ENCODE measurements at places on chromosomes 11 and 22.

DNA sequence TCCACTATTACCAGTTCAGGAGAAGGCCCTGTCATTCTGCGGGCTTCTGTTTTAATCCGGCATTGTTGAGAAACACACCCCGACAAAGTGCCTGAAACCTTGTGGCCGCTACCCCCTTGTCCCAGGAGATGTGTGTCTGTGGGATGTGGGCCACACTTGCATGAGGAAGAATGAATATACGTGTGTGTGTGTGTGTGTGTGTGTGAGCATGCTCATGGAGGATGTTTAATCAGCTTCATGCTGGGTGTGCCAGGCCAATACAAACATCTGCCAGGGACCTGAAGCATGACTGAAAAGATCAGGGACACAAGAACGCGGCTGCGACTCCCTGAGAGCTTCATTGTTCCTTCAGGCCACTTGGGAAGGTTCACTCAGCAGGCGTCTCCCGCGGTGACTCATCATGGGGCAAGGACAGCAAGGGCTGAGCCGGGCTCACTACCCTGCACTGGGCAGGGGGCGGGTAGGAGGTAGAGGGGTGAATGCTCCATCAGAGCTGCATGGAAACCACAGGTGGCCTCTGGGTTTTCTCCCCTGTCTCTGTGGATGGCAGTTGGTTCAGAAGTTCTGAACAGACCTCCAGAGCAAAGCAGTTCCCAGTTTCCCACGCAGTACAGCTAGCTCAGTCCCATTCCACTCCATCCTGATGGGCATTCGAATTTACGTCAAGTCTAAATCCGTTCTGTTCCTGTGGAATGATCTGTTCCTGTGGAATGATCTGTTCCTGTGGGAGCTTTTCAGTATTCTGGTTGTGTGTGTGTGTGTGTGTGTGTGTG, 7.0 kb upstream of the MALAT1 start:
- no peak for DNase-seq

GRCh38 chr11:88059326-88059725, 115.9 kb downstream of the RAB38 start:
- DNase-seq = no peak

GRCh38 chr11:65439331-65440181, 17.0 kb downstream of the NEAT1 start:
- no peak for DNase-seq

GRCh38 chr11:7574491-7575130, 60.8 kb downstream of the PPFIBP2 start:
- DNase-seq = no peak

DNA sequence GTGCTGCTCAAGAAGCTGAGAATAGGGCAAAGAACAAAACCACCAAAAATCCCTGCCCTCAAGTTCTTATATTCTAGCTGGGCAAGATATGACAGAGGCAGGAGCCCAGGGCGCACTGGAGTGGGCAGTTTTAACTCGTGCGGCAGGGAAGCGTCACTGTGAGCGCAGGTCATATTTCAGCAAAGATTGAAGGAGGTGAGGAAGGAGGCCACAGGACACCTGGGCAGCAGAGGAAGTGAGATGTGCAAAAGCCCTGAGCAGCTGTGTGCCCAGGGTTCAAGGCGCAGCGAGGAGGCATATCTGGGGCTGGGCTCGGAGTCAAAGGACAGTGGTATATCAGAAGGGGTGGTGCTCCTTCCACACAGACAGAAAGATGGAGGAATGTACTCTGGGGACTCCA, 13.5 kb downstream of the KCNC1 start:
- DNase-seq = no peak

DNA sequence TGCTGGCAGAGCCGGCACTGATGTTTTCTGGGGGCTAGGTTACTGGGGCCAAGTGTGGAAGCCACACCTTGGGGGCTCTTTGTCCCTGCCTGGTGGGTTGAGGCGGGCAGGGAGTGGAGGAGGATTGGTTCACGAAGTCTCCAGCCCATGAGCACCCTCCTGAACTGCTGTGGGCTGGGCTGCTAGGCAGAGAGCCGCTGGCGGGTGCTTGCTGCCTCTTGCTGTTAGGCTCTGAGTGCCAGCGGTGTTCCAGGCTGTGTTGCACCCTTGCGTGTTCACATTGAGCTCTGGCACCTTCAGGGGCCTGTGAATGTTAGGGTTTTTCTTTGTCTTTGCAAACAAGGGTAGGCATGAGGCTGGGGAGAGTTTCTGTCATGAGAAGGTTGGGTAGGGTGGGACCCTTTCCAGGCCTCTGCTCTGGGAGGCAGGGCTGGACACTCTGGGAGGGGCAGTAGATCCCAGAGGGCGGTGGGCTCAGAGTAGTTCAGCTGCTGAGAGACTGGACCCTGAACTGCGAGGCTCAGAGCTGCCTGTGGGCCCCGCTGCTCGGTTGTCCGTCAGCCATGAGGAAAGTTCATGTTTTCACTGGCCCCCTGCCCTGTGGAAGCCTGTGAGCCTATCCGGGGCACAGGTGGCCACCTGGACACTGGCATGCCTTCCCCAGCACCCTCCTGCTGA, 24.0 kb upstream of the TMEM191C start:
- DNase-seq = no peak

GRCh38 chr11:17897495-17897894, 115.4 kb downstream of the SERGEF start:
- no peak for DNase-seq

DNA sequence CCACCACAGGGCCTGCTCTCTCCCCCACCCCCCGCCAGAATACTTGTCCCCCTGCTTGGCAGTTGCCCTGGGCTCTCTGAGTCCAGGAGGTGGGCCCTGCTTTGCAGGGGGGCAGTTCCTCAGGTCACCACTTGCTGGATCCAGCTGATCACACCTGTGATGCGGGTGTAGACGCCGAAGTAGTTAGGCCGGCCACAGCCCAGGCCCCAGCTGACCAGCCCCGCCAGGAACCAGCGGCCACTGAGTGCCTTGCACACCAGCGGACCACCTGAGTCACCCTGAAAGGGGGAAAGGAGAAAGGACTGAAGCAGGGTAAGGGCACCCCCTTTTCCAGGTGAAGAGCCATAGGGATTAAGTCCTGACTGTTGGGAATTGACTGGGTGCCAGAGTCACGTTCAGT, 14.4 kb downstream of the KCTD17 start:
- no peak for DNase-seq

- DNase-seq = no peak
Observed at GRCh38 chr11:94091091-94091490, 37.5 kb upstream of the PANX1 start.

DNA sequence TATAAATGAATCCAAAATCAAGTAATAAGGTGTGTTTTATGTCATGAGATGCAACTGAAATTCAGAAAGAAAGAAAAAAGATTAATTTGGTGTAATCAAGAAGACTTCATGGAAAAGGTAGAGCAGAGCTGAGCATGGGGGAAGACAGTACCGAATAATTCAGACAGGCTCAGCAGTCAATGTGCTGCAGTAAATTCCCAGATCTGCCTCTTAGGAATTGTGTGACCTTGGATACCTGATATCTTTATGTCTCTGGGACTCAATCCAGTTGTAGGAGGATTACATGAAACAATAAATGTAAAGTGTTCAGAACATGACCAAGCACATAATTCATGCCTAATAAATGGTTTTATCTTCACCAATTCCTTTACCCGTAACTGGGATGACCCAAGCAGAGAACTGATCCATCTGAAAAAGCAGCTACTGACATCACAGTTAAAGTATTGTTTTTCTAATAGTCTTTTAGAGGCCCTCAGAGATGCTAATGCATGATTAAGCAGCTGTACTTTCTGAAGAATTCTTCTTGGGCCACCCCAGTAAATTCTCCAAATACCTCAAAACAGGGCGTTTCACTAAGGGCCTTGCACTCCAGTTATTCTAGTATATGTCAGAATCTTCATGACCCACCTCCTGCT, 7.8 kb downstream of the MS4A12 start:
- DNase-seq = no peak

- no peak for DNase-seq
Observed at GRCh38 chr22:44116755-44117684, 63.7 kb upstream of the PARVG start.

DNA sequence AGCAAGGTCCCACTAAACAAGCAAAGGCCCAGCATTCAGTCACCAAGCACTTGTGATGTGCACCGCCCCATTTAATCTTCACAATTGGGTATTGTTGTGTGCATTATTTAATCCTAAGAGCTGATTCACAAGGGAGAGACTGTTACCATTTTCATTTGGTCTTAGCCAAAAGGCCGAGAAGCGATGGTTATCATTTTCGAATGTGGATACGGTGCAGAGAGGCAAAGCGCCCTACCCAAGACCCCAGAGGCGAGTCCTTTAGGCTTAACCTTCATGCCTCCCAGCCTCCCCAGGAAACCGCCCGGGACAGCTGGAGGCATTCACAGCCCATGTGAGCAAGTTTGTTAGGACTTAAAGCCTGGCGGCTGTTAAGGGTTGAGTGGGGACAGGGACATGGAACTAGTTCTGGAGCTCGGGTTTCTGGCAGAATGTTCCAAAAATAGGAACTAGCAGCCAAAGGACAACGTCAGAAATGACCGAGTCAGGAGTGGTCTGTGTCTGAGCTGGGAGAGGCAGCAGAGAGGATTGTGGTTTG, 13.0 kb upstream of the UPK3A start:
- DNase-seq = no peak

DNA sequence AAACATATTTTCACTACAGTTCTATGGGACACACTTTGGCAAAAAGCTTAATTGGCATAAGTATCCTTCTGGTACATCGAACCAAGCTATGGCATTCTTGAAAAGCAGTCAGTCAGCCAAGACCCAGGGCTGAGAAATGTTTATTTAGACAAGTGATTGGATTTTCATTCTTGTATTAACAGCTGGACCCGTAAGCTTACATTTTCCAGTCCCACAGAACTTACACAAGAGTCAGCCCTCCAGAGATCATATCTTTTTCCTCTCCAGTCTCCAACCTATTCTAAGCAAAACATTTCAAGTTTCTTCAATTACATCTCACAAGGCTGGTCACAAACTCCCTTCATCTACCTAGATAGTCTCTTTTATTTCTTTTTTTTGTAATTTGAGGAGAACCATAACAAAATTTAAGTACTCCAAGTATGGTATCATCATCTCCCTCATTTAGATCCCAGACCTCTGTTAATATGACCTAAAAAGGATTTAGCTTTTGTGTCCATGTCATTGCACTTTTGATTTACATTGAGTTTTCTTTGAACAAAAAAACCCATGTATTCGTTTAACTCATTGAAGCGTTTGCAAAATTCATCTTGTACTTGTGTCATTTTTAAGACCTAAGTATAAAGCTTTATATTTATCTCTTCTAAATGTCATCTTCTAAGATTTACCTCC, 67.9 kb upstream of the GRK3 start:
- DNase-seq = no peak

GRCh38 chr11:110921742-110922521, 209.7 kb upstream of the ARHGAP20 start:
- no peak for DNase-seq

DNA sequence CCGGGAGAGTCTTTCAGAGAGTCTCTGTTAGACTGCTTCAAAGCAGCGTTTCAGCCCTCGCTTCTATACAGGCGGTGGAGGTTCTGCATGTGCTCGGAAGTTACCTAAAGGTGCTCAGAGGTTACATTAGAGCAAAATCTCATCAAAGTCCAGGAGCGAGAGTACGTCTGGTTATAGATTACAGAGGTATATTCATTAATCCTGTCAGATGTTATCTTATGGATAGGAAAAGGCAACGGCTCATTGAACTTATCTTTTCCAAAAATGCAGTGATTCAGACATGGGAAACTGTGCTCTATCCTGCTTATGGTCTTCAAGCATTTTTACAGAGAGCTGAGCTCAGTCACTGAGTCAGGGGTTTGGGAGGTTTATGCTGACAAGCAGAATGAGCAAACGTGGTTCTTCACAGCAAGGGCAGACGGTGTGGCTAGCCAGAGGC, 9.1 kb upstream of the ZBED5 start:
- no peak for DNase-seq

DNA sequence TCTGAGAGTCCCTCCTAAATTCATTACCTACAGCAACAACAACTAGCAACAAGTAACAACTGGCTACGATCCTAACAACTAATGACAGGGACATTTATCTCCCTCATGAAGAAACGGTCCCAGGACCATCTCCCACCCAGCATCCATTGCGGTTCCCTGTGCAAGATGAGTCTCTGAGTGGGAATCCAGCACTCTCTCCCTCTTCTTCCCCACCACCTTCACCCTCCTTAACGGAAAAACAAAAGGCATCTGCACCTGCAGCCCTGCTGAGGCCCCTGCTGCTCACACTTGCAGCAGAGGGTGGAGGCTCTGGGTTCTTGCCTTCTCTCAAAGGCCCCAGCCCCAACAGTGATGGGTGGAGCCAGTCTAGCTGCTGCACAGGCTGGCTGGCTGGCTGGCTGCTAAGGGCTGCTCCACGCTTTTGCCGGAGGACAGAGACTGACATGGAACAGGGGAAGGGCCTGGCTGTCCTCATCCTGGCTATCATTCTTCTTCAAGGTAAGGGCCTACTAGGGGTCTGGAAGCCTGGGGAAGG, at the start of gene CD3G:
Gene CD3G (plus strand): TSS at position 364 of the 535 bp plus-strand sequence. CDS start 80 bp downstream, at position 444.
- peak; percentile 79 for DNase-seq

GRCh38 chr22:19800761-19801244, 40.2 kb downstream of the TBX1 start:
- no peak for DNase-seq

DNA sequence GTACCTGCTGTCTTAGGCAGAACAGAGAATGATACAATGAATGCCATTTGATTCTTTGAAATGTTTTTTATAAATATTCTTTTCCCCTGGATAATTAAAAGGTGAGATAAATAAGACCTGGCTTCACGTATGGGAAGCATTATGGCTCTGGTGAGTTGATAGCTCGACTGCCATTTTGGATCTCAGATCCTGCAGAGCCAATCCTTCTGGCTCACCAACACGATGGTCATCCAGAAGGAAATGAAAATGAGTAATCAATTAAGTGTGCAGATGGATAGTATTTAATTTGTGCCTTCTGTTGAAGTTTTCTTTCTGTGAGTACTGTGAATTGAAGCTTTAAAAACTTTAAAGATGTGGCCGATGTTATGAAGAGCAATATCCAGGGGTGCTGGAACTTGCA, 2.7 kb downstream of the TNRC6B start:
- no peak for DNase-seq

DNA sequence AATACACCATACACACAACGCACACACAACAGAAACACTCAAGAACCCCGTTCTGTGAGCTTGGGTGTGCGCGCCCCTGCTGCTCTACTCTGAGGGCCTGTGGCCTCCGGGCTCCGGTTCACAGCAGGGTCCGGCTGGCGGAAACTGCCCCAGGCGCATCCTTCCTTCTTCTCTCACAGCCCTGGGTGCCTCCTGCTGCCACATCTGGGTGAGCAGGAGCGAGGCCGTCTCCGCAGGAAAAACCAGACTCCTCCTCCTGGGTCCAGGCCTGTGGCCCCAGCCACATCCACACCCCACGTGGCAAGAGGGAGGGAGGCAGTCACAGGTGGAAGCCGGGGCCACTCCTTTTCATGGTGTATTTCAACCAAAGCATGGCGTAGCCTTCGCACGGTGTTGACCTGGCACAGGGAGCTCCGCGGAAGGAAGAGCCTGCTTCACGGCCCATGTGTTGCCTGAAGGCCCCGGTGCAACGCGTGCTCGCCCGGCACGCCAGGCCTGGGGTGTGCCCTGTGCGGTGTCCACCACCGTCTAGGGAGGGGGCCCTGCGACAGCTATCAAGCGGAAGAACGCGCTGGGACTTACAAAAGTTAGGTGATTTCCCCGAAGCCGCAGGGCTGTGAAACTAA, 1502.7 kb downstream of the TBC1D22A start:
- DNase-seq = no peak

GRCh38 chr11:121887569-121887968, 228.4 kb downstream of the BLID start:
- no peak for DNase-seq

GRCh38 chr11:16000065-16000464, 356.3 kb downstream of the SOX6 start:
- DNase-seq = no peak

Data from activated T-cell treated with anti-CD3 and anti-CD28 coated beads, Interleukin-2, amount 50 U/mL, for 1 hour (primary cell).